HT-29 (cell line): ENCODE measurements at places on chromosomes 7 and 10. TPM values are rescaled to one million over a fixed set of nuclear protein-coding genes. Genes with fewer than 3 reads are reported as not detected.

HOXA9 gene
- total RNA-seq = 96.1 and 99.2 TPM in 2 replicates

ACSL5 gene
- 122 and 133 TPM in 2 replicates for total RNA-seq

CHST12 gene
- 14.5 and 24.7 TPM in 2 replicates for total RNA-seq

NEUROG3 gene
- 0.99 and 1.5 TPM in 2 replicates for total RNA-seq

SLC29A4 gene
- 7.1 and 8.5 TPM in 2 replicates for total RNA-seq

SEC61G gene
- total RNA-seq = 82.1 and 93.4 TPM in 2 replicates

SLC26A3 gene
- total RNA-seq = not detected in 2 replicates

CACNB2 gene
- not detected in 2 replicates for total RNA-seq

TMEM178B gene
- total RNA-seq = 2.1 and 2.3 TPM in 2 replicates

ATAD1 gene
- 12.7 and 18.0 TPM in 2 replicates for total RNA-seq

TBL2 gene
- 73.1 and 94.4 TPM in 2 replicates for total RNA-seq

SLC16A12 gene
- total RNA-seq = 0.03 and 0.18 TPM in 2 replicates

CYP2W1 gene
- 1.9 and 3.7 TPM in 2 replicates for total RNA-seq

CFAP43 gene
- 0.16 and 0.18 TPM in 2 replicates for total RNA-seq
